ENCODE measurements at places on chromosomes 12 and 14.

DNA sequence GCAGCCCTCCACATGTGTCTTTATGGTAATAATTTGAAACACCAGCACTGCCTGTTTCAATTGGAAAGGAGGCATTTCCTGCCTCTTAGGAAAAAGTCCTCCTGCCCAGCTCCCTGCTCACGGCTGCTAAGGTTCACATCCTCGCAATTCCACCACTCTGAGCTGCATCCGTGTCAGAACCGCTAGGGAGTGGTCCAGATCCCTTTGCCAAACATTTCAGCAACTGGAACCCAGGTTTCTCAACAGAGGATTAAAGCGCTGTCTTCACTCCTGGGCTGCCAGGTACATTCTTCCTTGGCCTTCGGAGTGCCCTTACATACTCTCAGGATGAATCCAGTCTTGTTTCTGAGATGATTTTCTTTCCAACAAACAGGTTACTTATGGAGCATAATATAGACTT is 23.3 kb downstream of the C14orf132 start:
- DNase-seq = no peak

DNA sequence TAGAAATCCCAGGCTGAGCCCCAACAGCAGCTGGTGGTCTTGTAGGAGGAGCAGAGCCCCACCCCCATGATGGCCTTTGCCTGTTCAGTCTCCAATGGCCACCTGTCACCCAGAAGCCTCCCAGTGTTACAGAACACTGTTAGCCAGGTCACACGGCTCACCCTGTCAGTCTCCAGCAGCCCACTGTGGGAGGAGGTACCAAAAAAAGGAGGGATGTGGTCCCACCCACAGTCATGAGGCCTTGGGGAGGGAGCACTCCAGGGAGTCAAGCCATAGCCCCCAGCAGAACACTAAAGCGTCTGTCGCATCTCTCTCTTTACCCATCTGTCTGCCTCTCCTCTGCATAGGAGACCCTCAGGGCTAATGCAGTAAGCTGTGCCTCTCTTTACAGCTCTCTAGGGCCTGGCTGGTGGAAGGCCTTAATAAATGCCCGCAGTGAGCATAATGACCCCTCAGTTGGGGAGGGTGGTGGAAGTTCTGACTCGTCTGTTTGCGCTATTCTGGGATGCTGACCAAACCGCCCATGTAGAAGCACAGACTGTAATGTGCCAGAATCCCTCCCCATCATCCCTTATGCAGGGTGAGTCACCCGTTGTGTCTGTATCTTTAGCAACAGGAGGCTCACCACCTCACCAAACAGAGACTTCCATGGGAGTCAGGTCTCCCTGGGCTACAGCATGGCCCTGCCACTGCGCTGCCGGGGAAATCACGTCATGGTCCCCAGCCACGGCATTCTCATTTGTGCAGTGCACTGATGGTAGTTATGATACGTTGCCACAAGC is 14.6 kb downstream of the C14orf132 start:
- no peak for DNase-seq

- no peak for DNase-seq
These were observed 30.3 kb downstream of the NFKBIA start for GRCh38 chr14:35374263-35374712.

GRCh38 chr14:68794130-68794850 is 1.4 kb upstream of the ZFP36L1 start:
- peak; percentile 26 for DNase-seq

DNA sequence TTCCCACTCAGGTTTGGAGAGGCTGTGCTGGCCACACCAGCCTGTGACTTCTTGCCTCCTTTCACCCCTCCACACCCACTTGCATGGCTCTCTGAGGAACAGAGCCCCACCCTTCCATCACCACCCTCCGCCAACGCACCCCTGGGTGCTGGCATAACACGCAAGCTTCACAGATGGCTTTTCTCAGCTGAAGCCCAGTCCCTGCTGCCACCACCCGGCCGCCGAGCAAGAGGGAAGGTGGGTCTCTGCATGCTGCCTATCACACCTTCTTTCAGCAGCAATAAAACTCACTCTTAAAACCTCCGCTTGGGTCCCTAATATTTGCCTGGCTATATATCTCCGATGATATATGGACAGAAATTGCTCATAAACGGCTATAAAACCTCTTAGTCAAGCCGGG is 41.6 kb downstream of the SMUG1 start:
- no peak for DNase-seq

- no peak for DNase-seq
These were observed 65.2 kb downstream of the PPP2R5E start for GRCh38 chr14:63478010-63478409.

DNA sequence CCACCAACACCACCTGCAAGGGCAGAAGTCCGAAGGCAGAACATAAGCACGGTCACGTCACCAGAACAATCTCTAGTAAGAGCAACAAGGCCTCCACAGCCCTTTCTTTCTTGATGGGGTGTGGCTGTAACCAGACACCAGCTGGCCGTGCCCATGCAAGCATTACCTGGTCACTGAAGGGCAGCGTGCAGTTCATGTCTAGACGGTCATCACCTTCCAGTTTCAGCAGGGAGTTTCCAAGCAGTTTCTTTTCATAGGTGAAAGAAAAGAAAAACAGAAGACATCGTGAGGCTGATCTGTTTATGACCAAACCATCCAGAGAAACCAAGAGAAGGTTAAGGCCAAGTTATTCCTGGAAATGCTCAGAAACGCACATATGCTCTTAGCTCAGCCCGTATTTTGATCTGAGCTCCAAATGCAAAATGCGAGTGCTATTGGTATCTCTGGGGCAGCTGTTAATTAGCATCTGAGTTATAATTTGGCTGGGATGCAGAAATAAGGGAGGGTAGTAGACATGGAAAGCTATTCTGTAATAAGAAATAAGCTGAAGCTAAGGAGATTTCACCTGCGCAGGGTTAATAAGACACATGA is 42.5 kb downstream of the PRKAB1 start:
- no peak for DNase-seq

DNA sequence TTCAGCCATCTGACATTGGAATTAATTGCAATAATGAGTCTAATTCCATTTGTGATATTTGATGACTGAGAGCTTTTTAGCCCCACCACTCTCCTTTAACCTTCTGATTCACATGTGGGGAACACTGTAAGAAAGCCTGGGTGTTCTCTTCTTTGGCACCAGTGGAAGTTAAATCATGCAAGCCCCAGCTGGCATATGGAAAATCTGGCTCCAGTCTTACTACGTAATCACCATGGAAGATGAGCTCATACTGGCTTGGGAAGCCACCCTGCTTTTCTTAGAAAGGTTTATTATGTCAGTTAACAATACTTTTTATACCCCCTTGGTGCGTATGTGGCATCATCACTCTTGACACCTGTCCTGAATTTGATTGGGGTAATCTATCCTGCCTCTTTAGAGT is 479.3 kb downstream of the SLC16A7 start:
- no peak for DNase-seq

DNA sequence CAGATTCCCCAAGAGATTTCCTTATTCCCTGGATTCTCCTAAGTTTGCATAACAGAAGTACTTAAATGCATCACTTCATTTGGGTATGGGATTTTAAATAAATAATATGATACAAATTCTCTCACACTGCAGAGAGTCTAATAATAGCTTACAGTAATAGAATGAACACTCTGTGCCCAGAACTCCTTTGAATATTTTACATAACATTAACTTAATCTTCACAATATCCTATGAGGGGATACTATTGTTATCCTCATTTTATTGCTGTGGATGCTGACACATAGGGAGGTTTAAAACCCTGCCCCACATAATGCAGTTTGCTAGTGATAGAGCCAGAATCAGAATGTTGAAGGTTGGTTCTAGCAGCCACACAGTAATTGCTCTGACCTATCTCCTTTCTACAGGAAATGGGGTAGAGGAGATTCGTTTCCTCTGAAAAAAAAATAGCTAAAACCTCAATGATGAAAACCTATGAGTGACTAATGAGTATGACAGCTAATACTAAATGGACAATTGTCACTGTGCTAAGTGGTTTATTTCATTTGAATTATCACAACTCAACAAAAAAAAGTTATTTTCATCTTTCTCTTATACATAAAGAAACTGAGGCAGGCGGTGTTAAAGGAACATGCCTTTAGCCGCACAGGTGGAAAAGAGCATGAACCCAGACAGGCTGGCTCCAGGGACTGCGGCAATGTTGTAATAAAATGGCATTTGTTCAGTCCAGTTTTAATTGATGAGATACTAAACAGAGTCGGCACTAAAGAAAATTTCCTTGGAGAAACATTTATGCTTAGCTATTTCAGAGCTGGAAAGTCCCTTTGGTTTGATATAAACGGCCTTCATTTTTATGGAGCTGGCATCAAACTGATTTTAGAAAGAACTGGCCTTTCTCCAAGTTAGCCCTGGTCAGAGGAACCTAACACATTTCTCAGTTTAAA is 880.9 kb downstream of the NRXN3 start:
- no peak for DNase-seq

GRCh38 chr12:132490422-132491137 is 629 bp downstream of the FBRSL1 start:
- no peak for DNase-seq

DNA sequence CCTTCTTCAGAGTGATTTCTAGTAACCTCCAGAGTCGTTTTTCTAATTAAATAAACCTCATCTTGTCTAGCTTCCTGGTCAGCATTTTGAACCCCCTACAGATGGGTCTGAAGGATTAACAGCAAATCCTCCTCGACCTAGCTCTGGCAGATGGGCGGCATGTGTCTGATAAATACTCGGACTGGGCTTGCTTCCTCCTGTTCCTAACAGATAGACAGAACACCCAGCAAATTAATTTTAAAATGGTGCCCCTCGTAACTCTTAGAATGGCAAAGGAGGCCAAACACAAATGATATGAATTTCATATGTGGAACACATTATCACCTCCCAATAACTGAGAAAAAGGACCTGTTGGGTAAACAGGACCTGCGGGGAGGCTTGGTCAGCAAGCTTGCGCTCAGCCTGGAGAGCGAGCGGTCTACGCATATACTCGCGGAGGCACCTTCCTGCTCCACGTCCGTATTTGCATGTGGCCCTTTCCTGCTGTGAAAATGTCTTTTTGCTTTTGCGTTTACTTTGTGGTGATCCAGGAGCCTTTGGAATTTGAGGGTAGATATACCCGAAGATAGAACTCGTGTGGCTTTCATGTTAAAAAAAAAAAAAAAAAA is 79.6 kb downstream of the OTX2 start:
- no peak for DNase-seq

GRCh38 chr12:91037276-91037675 is 20.5 kb downstream of the KERA start:
- DNase-seq = no peak

- DNase-seq = peak; percentile 22
These were observed 54.7 kb upstream of the FKBP4 start for GRCh38 chr12:2739832-2740641.

DNA sequence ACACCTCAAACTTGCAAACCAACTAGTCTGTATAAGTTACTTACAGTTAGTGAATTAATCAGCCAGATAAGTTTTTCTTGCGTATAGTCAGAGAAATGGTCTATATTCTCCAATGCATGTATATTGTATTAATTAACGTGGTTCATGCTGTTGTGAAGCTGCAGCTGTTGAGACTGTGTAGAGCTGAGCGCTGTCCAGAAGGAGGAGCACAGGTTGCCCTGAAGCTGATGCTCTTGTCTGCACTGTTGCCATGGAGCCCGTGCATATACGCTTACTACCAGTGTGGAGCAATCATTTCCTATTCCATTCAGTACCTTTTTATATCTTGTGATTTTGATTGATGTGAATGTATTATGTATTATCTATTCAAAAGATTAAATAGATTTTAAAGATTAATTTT is 74.3 kb upstream of the ARID2 start:
- DNase-seq = no peak

DNA sequence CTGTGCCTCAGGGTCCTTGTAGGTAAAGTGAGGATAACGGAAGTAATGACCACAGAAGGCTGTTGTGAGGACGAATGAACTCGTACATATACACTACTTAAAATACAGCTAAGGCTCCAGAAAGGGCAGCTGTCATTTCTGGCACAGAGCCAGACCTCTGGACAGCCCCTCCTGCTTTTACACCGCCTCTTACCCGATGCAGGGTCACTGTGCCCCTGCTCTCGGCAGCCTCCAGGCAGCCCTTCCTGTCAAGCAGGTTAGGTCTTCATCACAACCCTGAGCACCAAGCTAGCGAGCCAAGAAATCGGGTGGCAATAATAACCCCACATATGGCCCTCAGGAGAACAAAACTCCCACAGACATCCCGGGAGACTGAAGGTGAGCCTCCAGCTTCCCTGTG is 8.5 kb downstream of the TMEM229B start:
- peak; percentile 41 for DNase-seq

DNA sequence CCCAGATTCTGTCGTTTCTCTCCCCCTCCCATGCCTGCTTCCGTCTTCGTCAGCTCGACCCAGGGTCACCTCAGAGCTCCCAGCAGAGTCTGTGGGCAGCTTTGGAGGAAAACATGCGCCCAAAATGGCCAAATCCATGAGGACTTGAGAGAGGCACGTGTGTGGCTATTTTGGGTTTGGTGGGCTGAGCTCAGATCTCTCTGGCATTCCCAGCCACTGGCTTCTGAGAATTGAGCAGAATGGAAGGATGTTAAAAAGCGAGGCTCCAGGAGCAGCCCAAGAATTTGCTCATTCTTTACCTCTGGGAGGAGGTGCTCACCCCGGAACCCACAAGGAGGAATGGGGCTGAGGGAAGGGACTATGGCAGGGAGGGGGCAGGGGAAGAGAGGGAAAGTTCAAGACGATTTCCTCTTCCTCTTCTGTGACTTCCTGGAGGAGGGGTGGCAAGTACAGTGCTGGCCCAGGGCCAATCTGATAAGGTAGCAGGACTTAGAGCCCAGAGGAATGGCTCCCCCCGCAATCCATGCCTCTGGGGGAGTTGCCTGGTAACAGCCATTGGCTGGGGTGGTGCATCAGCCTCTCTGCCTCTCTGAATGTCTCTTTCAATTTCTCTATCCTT is 20.1 kb downstream of the TSPAN9 start:
- peak; percentile 43 for DNase-seq

DNA sequence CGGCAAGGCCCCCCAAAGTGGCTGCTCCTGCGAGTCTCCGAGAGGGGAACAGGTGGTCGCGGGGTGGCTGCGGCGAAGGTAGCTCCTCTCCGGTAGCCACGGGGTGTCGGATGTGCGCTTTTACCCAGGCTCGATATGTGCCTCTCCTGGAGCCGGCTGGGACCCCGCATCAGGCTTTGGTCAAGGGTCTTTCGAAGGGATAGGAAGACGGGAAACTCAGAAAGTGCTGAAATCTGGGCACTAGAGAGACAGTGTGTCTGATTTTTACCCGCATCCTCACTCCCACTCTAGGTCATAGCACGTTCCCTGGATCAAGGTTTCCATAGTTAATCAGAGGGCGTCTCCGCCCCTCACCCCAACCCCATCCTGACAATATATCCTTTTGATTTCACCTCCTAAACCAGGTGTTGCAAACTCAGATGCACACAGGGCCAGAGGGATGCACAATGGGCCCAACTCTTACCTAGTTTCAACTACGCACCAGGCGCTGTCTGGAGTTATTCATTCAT is 156.9 kb downstream of the PTPN11 start:
- no peak for DNase-seq

DNA sequence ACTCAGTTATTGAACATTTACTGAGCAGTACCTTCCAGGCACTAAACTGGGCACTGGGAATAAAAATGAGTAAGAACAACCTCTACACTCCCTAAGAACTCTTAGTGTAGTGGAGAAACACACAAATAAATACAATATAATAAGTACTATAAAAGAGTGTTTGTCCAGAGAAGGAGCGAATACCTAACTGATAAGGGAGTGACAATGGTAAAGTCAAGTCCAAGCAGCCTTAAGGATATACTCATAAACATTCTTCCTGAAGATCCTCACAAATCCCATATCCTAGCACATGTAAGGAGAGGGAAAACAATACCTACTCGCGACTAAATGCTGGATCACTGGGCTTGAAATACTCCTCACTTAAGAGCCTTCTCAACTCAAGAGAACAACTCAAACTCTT is 32.8 kb downstream of the SPTLC2 start:
- DNase-seq = no peak
